ENCODE measurements at places on chromosomes 4 and X. TPM values are rescaled to one million over a fixed set of nuclear protein-coding genes. Genes with fewer than 3 reads are reported as not detected.

The STX18 gene
- total RNA-seq, result 29.3 TPM

The ADH6 gene
- not detected for total RNA-seq

The BEX1 gene
- not detected for total RNA-seq

- DNase-seq, result peak; percentile 43
These were observed 34.4 kb downstream of the SLAIN2 start for GRCh38 chr4:48375651-48376304.

DNA sequence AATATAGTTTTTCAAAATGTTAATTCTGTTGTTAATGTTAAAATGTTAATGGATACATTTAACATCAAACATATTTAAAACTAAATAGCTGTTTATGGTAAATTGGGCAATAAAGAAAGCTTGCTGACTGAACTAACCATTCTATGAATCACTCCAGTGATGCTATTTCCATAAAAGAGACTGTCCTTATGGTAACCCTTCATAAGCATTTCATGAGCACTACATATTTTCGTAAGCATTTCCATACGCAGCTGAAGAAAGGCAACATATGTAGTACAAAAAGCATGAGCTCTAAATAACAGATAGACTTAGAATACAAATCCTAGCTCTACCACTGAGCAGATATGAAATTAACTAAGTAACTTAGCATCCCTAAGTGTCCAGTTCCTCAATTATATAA, 188.9 kb downstream of the COL25A1 start:
- DNase-seq, result no peak

DNA sequence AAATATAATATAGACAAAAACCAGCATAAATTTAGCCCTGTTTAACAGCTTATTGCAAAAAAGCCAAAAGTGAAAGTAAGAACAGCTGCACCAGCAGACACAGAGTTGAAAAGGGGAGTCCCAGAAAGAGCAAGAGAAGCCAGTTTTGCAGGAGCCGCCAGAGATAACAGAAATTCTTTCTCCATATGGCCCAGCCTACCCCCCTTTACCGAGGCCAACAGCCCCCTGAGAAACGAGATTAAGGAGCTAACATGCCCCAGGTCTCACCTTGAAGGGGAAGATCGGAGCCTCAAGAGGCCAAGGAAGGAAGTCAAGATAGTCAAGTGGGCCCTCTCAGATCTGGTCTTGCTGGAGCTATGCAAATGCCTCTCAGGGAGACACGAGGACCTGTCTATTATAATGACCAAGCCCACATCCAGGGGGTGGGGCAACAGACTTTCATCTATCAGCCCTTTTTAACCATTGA, 4.8 kb downstream of the ACOX3 start:
- no peak for DNase-seq

DNA sequence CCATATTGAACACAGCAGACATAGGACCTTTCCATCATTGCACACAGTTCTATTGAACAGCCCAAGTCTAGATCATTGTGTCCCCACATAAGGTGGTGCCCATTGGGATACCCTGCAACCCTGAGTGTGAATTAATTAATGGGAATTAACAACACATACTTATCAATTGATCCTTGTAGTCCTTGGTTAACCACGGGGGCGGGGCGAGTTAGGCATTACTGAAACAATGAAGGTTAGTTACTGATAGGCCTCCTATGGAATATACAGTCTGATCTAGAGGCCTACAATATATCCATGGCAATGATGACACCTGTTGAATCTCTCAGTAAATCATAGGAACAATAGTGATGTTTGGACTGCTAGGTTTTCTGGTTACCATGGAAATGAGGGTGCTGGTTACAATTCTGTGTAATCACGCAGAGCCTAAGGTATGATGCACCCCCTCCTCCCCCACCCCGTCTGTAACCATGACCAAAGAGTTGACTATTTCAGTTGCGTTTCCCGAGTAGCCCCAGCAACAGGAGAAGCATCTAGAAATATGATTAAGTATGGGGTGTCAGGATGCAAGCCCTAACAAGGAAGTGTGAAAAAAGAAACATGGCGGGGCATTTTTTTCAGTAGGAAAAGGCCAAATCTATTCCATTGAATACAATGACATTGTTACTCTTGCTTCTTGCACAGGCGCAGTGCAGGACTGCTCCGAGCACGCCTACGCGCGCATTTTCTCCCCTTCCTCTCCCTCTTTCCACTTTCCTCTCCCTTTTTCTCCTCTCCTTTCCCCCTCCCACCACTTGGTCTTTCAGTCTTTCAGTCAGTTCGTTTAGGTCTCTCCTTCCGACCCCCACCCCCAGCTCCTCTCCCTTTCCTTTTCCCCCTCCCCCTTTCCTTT, 677 bp upstream of the NONO start:
- no peak for DNase-seq

GRCh38 chrX:47933946-47934345, 69.8 kb downstream of the ZNF182 start:
- DNase-seq, result no peak

DNA sequence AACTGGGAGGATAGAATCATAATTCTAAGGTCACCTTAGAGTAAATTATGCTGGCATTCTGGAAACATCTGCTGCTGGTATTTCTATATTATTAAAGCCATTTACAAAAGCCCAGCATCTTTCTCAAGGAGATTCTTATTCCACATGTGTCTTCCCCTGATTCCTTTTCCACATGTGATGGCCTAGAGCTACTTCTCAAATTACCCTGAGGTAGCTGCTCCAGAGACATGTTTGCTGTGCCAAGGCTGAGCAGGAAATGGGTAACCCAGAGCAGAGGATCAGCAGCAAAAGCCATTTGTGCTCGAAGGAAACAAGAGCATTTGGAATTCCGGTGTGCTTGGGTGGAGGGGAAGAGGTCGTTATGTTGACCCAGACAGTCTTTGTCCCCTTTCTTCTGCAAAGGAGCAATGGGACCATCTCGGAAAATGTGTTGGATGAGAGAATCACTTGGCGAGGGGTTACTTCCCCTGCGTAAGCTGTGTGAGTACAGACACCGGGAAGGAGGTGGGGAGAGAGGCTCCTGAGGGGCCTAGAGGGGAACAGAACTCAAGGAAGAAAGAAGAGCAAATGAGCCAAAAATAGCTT, 24.6 kb downstream of the TSC22D3 start:
- DNase-seq, result no peak

GRCh38 chr4:130424211-130424610, 1328.3 kb downstream of the C4orf33 start:
- DNase-seq, result no peak

DNA sequence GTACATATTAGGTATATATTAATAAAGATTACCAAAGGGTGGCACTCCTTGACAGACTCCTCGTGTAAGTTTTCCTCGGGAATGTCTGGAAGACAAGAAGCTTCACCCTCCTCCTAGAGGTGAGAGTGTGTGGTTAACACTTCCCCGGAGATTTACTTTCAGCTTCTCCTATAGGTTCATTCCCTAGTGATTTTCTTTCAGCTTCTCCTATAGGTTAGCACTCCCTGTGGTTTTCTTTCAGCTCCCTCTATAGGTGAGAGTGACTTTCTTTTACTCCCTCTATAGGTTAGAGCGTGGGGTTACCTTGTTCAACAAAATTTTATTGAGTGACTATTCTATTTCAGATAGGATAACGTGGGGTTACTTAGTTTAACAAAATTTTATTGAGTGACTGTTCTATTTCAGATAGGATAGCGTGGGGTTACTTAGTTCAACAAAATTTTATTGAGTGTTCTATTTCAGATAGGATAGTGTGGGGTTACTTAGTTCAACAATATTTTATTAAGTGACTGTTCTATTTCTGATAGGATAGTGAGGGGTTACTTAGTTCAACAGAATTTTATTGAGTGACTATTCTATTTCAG, 106.0 kb upstream of the PLAC1 start:
- DNase-seq, result peak; percentile 66

DNA sequence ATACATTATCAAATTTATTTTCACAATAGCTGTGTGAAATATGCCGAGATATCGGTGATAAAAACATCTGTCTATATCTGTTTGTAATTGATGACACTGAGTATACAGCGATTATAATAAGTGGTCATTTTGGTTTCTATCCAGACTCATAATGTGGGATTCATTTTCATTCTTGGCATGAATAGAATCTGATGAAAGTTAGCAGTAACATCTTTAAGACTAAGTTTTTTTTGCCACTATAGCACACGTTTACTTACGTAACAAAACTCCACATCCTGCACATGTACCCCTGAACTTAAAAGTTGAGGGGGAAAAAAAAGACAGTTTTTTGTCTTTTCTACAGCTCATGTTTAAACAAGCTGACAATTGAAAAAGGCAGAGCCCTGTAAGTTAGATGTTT, 86.4 kb downstream of the PPA2 start:
- no peak for DNase-seq

- DNase-seq, result no peak
These were observed 328.4 kb upstream of the SPANXN1 start for GRCh38 chrX:144918936-144919335.

Measured in SJCRH30 (cell line).